Immature natural killer cell (primary cell): ENCODE measurements at places on chromosomes 5 and 9. TPM values are rescaled to one million over a fixed set of nuclear protein-coding genes. Genes with fewer than 3 reads are reported as not detected.

- DNase-seq: no peak
These were observed 208.1 kb upstream of the PIK3R1 start for GRCh38 chr5:68007451-68007850.

- DNase-seq: no peak
These were observed 6.8 kb upstream of the SLC2A6 start for GRCh38 chr9:133485531-133486260.

- DNase-seq: no peak
These were observed 61.9 kb downstream of the EHMT1 start for GRCh38 chr9:137680444-137681358.

DNA sequence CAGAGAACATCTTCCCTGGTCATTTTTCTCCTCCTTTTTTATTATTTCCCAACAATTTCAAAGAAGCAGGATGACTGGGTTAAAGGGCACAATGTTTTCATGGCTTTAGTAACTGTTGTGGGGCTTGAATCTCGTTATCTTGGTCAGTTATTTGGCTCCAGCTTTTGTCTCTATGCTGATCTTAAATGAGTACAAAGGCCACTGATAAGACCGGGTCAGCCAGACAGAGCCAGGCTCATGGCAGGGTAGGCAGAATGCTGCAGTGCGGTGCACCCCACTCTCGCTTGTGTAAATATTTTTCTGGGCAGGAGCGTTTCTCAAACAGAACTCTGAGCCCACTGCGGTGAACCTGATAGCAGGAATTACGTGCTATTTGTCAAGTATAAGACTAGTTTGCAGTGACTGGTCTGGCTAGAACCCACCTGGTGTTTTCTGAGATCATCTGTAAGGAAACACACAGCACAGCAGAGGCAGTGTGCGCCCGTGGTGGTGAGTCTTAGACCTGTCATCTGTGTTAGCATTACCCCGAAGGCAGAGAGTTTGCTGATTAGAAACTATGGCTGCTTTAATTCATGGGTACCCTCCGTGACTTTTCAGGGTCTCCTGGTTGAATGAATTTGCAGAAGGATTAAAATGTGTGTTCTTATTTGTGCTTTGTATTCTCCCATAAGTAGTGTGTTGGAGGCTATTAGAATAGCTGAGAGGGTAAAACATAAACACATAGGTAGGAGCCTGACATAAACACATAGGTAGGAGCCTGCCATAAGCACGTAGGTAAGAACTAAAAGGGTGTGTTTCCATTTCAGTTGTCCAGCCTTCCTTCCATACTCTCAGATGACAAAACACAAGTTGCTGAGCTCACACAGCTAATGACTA, 158.6 kb upstream of the DMRT1 start:
- DNase-seq: no peak

DNA sequence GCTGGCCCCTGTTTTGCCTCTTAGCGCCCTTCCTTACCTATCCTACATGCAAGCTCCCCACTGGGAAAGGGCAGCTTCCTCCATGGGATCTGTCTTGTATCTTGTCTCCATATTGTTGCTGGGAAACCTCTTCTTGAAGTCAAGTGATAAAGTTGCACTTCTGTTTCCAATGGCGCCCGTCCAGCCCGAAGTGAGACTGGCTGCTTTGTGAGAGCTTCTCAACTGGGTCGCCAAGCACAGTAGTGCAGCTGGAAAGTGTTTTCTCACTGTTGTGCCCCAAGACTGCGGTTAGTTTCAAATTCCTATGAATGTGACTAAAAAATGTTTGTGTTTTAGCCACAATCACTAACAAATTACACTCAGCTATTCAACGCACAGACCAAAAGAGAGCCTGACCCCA, 506.6 kb upstream of the MPDZ start:
- no peak for DNase-seq

DNA sequence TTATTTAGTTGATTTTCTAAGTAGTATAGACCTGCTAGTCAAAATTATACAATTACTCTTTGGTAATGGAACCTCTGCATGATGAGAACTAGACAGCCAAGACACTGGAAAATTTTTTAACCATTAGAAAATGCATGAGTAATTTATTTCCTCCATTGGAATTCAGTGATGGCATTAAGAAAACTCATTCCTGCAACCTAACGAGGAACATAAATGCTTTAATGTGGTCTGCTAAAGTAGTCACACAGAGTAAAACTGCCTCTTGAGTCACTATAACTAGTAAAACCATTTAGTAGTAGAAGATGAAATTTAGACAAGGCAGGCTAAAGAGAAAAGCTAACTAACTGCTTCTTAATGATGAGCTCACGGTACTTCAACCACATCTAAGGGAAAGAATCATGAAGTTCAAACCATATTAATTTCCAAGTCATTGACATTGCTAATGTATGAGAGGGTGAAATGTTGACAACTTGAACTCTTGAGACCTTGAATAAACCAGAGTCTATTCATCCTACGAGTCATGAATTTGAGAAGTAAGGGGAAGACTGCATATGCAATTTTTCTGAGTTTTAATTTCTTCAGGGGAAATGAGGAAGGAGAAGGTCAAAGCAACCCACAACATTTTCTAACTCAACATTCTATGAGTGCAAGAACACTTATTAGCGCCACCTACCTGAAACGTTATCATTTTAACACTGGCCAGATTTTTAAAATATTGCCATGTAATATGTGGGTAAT, 74.4 kb downstream of the GLIS3 start:
- DNase-seq: no peak

DNA sequence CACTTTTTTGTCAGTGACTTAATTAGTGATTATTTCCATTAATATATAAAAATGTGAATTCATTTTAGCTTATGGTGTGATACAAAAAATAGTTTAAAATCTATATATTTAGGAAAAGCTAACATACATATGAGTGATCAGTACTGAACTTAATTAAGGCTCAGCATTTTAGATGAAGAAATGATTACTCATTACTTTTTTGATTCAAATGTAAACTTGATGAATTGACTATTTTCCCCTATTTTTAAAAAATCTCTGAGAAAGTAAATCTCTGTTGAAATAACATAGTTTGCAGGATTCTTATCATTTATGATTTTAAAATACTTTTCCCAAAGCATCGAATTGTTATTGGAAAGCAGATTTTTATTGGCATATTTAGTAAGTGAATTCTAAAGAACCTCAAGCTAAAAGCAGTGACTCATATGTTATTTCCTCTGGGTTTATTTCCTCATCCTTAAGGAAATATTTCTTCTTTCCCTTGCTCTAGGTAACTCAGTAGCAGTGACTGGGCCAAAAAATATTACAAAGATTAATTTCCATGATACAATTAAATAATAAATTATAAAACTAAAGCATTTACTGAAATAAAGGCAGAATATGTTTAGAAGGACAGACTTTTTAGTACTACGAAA, 290.6 kb downstream of the FER start:
- no peak for DNase-seq

- DNase-seq: no peak
These were observed 59.6 kb upstream of the SPATA31C2 start for GRCh38 chr9:88197781-88198340.

Gene PPP3R2
- not detected for polyA plus RNA-seq
